ENCODE measurements at places on chromosomes 3 and 15.

GRCh38 chr3:57031631-57032541, 28.6 kb upstream of the SPATA12 start:
- DNase-seq, result no peak

- DNase-seq, result no peak
Measured at GRCh38 chr3:153657046-153657445, 464.1 kb upstream of the ARHGEF26 start.

GRCh38 chr3:33063651-33064051, 33.3 kb downstream of the GLB1 start:
- DNase-seq, result no peak

GRCh38 chr3:58924578-58924977, 125.2 kb downstream of the CFAP20DC start:
- DNase-seq, result no peak

- DNase-seq, result no peak
Measured at GRCh38 chr3:115790759-115791158, 167.4 kb downstream of the GAP43 start.

- no peak for DNase-seq
Measured at GRCh38 chr3:189331002-189331418, 159.2 kb downstream of the TPRG1 start.

DNA sequence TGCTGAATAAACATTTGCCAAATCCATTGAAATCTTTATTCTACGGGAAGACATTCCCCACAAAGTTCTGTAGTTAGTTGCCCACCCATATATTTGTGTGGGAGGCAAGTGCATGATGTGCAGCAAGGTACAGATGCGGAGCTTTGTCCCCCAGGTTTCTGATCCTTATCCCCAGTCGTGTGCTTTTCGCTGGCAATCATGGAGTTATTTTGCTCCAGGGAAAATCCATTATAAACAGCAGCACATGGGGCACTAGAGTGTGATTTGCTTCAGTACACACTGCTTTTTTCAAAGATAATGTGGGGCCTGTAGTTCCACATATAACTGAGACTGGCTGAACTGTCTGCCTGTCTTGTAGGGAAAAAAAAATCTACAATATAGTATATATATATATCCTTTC, 132.1 kb downstream of the FEZF2 start:
- DNase-seq, result no peak

- no peak for DNase-seq
Measured at GRCh38 chr3:146449076-146449475, 20.3 kb downstream of the PLSCR2 start.

DNA sequence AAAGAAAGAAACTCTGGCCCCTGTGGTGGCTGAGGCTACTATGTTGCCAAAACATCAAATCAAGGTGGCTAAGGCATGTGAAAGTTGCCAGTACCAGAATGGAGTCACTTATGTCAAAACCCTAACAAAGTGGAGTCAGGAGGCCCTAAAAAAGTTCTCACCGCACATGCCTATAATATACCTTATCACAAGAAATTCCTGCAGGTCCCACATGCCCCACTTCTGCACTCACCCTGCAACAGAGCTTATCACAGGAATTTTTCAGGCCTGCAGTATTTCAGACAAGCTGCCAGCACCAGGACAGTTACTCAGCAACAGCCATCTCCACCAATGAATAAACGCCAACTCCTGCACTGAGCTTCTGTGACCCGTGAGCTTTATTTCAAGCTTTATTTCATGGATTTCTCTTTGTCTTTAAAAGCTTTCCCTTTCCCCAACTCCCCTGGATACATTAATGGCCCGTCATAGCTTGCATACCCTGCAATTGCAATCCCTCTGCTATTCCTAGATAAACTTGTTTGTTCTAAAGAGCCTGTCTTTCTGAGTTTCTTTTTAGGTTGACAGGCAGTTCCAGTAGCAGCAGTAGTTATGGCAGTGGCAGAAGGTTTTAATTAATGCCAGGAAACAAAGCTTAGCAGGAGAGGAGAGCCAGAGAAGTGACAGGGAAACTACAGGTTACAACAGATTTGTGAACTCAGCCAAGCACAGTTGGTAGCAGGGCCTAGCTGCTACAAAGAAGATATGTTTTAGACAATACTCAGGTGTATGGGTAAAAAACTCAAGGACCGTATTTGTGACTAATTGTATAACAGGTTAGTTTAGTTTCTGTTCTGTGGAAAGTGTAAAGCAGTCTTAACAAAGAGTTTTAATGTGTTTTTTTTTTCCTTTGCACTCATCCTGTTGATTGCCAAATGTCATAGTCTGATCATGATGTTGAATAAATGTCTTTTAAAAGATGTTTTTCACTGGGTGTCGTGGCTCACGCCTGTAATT, 15.9 kb upstream of the TMEM42 start:
- no peak for DNase-seq

DNA sequence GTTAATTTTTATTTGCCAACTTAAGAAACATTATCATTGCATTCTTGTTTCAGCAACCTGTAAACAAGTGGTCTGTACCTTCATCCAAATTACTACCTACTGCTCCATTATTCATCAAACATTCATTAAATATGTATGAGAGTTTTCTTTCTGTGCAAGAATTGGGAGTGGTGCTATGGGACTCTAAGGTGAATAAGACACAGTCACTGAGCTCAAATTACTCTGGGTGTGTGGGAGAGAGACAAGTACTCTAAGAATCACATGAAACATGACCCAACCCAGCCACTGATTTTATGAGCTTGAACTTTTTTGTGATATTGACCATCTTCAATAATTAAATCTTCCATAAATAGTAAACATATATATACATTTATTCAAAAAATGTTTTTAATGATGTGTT, 227.2 kb upstream of the TP63 start:
- peak; percentile 12 for DNase-seq

DNA sequence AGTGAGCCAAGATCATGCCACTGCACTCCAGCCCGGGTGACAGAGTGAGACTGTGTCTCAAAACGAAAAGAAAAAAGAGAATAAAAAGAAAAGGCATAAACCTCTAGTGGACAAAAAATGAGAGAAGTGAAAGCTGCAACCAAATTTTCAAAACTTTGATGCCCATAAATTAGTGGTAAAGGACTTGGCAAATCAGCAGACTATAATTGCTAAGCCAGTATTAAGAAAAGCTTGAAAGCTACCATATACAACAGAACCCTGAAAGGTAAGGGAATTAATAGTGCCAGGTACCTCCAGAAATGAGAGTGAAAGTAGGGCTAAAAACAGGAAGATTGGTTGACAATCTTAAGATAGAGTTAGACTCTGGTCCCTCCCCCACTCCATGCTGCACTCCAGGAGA, 32.9 kb upstream of the SLC22A13 start:
- no peak for DNase-seq

- no peak for DNase-seq
Measured at GRCh38 chr15:64193971-64194370, 31.1 kb upstream of the PPIB start.

- DNase-seq, result no peak
Measured at GRCh38 chr3:159239059-159239458, 437.2 kb downstream of the MFSD1 start.

DNA sequence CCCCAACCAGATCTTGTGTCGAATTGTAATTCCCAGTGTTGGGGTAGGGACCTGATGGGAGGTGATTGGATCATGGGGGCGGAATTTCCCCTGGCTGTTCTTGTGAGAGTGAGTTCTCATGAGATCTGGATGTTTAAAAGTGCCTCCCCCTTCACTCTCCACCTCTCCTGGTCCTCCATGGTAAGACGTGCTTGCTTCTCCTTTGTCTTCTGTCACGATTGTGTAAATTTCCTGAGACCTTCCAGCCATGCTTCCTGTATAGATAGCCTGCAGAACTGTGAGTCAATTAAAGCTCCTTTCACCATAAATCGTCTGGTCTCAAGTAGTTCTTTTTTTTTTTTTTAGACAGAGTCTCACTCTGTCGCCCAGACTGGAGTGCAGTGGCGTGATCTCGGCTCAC, 42.3 kb downstream of the NR1D2 start:
- no peak for DNase-seq

GRCh38 chr15:44308415-44308814, 19.9 kb downstream of the GOLM2 start:
- DNase-seq, result no peak

- no peak for DNase-seq
Measured at GRCh38 chr3:130425484-130425883, 80.0 kb downstream of the COL6A5 start.

- DNase-seq, result no peak
Measured at GRCh38 chr3:195238081-195238571, 32.8 kb downstream of the XXYLT1 start.

GRCh38 chr3:31377045-31377642, 155.6 kb upstream of the STT3B start:
- no peak for DNase-seq

- DNase-seq, result peak; percentile 91
Measured at GRCh38 chr3:194976049-194976451, 290.4 kb downstream of the FAM43A start.

- DNase-seq, result peak; percentile 39
Measured at GRCh38 chr3:66195347-66195783, 25.4 kb upstream of the SLC25A26 start.

DNA sequence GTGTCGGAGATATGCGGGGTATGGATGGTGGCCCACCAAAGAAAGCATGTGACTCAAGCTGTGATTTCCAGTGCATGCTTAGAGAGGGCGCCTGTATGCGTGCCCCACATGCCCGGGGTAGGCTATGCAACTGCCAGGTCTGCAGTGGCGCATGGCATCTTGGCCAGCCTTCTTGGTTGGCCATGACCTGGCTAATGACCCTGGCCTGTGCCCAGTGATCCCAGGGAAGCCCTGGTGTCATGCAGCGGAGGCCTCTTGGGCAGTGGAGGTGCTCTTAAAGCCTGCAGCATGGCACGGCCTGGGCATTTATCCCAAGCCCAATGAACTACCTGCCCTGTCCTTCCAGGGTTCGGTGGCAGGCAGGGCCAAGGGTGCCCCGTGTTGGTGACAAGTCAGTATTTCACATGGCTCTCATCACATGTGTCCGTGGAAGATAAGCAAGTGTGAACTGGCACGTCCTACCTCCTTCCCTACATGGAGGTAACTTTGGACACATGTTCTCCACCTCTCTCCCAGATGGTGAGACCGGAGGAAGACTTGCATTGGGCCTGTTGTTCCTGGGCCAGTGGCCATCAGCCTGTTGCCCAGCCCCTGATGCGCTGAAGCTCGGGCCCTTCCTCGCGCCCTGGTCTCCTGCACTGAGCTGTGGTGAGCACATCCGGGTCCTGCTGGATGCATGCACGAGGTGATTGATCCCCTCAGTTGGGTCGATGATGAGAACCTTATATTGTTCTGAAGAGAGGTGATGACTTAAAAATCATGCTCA, 192.0 kb downstream of the UBE3A start:
- no peak for DNase-seq

- DNase-seq, result no peak
Measured at GRCh38 chr3:43236008-43236407, 50.3 kb upstream of the SNRK start.

DNA sequence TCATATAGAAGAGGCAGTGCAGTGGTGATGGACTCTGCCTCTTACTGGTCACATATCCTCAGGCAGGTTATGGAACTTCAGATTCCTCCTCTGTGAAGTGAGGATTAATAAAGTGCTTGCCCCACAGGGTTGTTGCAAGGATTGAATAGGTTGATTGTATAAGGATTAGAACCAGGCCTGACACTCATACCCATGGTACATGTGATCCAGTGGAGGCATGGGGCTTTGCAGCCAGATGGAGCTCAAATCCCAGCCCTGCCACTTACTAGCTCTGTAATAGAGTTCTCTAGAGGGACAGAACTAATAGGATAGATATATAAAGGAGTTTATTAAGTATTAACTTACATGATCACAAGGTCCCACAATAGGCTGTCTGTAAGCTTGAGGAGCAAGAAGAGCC, 184.6 kb upstream of the EIF1B start:
- no peak for DNase-seq

GRCh38 chr15:74382004-74382816, 14.8 kb upstream of the CYP11A1 start:
- peak; percentile 1 for DNase-seq

DNA sequence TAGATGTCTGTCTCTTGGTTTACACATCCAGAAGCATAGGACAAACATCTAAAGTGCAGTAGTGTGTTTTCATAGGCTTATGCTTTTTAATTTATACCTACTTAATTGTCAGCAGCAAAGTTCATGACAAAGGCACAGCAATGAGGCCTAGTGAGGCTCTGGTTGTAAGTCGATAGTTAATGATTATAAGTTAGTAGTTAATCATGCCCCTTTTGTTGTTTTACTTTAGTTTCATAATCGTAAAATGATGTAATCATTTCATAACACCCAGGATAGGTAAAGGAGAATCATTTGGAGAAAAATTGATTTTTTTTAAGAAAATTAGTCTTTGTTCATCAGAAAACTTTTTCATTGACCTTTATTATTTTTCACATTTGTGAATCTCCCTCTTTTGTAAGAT, 351.9 kb downstream of the LSAMP start:
- DNase-seq, result no peak

GRCh38 chr3:14861031-14861430, 42.3 kb downstream of the FGD5 start:
- no peak for DNase-seq

GRCh38 chr15:83090465-83090864, 17.0 kb upstream of the TM6SF1 start:
- no peak for DNase-seq

- no peak for DNase-seq
Measured at GRCh38 chr3:171850320-171850959, 7.3 kb downstream of the TMEM212 start.

- no peak for DNase-seq
Measured at GRCh38 chr3:194476784-194477183, 10.0 kb downstream of the ATP13A3 start.

DNA sequence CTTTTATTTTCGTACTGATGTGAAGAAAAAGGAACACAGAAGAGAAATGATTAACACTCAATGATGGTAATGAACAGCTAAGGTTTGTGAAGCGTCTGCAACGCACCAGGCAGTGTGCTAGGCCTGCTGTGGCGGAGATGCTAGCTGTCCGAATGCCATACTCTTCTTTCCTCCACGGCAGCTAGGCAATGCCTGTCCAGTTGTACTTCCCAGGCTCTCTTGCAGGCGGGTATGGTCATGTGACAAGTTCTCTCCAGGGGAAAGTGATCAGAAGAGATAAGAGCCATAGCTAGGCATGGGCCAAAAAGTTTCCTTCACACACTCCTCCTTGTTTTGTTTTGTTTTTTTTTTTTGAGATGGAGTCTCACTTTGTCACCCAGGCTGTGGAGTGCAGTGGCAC, 6.7 kb downstream of the TADA3 start:
- no peak for DNase-seq

DNA sequence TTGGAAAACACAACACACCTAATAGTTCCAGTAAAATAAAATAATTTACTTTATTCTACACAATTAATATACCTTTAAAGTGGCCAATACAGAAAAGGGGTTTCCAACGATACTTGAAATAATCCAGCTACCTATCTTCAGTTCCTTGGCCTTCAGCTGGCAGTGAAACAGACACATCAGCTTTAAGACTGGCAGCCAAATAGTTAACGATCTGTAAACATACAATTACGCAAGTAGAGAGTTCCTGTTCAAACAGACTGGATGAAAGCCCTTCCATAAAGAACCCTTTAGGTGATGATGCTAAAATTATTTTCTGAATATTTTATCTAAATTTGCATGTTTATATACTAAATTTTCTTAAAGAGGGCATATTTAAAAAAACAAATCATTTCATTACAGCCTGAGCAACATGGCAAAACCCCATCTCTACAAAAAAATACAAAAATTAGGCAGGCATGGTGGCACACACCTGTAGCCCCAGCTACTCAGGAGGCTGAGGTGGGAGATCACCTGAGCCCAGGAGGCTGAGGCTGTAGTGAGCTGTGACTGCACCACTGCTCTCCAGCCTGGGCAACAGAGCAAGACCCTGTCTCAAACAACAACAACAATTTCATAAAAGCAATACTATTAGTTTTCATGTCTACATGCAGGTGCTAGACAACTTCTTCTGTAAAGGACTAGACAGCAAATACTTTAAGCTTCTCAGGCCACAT, 12.9 kb downstream of the DYNC1LI1 start:
- DNase-seq, result peak; percentile 40
